ENCODE measurements at places on chromosomes 2 and 18.
A peak's percentile ranks its signal among the peaks of the same experiment; 100 is the strongest.

DNA sequence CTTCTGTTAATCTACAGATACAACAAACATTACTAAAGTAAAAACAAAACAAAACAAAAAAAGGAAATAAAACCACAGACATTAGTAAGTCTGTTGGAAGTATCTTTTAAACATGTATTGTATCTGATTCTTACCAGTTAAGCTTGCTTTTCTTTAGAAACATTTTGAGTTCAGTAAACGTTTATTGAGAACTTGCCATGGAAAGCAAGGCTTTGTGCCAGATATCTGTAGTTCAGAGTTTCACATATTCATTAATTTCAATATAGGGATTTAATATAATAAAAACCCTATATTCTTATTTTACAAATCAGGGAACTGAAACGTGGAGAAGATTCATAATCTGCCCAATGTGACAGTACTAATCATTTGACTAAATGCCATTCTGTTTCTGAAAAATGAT is 1101.0 kb upstream of the GYPC start:
- DNase-seq, result no peak

DNA sequence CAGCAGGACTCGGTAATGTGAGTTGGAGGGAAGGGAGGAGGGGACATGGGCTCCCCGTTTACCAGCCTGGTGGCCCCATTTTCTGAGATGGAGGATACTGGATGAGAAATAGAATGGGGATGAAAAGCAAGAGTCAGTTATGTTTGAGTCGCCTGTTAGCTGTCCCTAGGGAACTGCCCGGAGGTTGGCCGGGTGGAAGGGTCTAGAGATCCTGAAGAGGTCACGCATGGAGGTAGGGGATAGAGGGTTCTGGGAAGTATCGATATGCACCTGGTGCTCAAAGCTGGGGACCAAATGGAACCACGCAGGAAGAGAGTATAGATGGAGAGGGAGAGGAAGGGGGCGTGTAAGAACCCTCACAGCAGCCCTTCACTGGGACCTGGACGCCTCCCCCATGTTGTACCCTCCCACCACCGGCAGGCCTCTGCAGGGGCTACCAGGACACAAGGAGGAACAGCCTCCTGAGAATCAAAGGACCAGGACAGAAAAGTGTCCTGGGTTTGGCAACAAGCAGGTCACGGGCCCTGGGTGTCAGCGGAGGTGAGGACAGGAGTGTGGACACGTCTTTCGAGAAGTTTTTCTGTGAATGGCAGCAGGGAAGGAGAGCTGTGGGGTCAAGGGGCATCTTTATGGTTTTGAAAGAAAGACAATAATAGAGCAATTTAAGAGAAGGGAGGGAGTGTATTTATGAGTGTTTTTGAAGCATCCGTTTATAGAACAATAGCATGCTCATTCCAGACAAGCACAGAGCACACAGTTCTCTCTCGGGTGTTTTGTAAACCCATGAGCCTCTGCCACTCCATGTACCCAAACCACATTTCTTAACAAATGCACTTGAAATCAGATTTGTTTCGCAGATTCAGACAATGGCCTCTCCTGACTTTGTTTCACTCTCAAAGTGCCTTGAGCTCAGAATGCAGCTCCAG is 132.2 kb downstream of the SMAD7 start:
- DNase-seq, result no peak

GRCh38 chr2:174485788-174486562 is 854 bp downstream of the GPR155 start:
- DNase-seq, result peak; percentile 17

DNA sequence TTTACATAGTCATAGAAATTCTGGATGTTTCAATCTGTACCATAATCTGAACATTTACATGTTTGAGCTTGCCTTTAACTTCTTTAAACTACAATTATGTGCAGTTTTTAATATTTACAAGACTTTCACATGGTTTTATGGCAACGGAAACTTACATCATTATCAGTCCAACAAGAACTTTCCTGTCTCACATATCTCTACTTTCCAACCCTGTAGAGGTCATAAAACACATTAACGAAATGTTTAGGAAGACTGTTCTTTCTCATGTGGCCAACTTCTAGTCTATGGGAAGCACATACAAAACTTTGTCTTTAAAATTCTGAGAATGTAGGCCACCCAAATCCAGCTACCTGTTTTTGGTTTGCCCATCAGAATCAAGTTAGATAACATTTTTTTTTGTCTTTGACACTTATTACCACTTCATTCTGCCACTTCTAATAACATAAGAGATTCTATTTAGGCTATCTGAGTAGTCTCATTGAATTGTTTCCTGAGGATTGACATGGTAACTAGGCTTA is 693.2 kb downstream of the KCNJ3 start:
- no peak for DNase-seq

- DNase-seq, result no peak
Measured at GRCh38 chr2:29295845-29296244, 180.6 kb downstream of the CLIP4 start.

DNA sequence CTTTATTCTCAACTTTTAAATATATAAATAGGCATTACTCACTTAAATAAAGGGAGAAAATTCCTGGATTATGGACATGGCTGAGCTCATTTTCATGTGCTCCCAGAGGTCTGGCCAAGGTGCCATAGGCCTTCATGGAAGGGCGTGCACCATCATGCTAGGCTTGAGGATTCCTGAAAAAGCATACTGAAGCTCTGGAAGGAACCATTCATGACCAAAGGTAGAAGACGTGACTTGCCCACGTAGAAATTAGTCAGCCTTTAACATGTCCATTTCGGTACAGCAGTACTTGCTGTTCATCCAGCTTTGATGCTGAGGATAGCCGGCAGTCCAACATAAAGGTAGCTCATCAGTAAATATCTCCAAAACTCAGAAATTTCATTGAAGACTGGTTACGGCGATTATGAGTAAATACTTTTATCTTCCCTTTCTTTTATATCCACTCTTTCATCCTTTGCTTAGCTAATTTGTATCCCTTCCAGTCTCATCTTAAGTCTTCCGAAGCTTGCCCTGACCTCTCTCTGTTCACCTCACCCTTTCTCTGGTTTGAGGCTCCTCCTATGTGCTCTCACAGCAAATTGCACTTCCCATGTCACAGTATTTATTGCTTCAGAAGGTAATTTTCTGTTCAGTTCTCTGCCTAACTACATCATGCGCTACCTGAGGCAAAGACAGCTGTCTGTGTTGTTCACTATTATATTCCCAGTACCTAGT is 32.3 kb upstream of the ASNSD1 start:
- no peak for DNase-seq

- no peak for DNase-seq
Measured at GRCh38 chr2:95075440-95076132, 46.0 kb downstream of the MRPS5 start.

- DNase-seq, result no peak
Measured at GRCh38 chr18:7946734-7947377, 379.7 kb downstream of the PTPRM start.

- DNase-seq, result no peak
Measured at GRCh38 chr18:50870138-50870845, 8.6 kb upstream of the ME2 start.

GRCh38 chr2:235492850-235493344 is 946 bp upstream of the AGAP1 start:
- DNase-seq, result no peak

DNA sequence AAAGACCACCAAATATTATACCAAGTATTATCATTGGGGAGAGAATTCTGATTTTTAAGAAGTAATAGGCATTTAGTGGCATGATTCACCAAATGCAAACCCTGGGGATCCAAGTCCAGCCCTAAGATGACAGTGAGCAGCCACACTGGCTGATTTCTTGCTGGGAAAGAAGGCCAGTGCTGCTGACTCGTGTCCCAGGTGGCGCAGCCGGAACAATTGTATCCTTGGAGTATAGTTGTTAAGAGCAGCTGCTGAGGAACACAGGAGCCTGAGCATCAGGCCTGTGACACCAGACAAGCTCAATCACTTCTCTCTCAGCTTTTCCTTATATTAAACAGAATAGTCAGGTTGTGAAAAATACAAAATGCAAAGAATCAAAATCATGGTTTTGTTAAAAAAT is 48.4 kb downstream of the LRP1B start:
- no peak for DNase-seq

GRCh38 chr18:1965016-1965415 is 606.3 kb downstream of the METTL4 start:
- DNase-seq, result no peak

DNA sequence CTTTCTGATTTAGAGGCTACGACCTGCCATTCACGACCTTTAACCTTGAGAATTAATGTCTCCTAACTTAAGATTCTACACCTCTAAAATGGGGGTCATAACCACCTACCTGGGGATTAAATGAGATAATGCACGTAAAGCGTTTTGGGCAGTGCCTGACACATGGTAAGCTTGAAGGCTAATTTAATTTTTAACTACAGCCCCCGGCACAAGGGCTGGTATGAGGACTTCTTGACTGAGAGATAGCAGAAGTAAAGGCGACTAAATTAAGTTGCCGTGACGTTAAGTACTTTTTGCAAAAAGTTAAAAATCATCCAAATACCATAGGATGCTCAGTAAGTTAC is 549 bp downstream of the MRPL35 start:
- no peak for DNase-seq

GRCh38 chr2:86298411-86299390 is 38.7 kb downstream of the REEP1 start:
- DNase-seq, result no peak

- no peak for DNase-seq
Measured at GRCh38 chr2:28751956-28752630, 463 bp downstream of the PPP1CB start.

- DNase-seq, result no peak
Measured at GRCh38 chr2:20414806-20415205, 32.1 kb upstream of the RHOB start.

- DNase-seq, result no peak
Measured at GRCh38 chr2:233349005-233349998, 5.0 kb upstream of the DGKD start.

DNA sequence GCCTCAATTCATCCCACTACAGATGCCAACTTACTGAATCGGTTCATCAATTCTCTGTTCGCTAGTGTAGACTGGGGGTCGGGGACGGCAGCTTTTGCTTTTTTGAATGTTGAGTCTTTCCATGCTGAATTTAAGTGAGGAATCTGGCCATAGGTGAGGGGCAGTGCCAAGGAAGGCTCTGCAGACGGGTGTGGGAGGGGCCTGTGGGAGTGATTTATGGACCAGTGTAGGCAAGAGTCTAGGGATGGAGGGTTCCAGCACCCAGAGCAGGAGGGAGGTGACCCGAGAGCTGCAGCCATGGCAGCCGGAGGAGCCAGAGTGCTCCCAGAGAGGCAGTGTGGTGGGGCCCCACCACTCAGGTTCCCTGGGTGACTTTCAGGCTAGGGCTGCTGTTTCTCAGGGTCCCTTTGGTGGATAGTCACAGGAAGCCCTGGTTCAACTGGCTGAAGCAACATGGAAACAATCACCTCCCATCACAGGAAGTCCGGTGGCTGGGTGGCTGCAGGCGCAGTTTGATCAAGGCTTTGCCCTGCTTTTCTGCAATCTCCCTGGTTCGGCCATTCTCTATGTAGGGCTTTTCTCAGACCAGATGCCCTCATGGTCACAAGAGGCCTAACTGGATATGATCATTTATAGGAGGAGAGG is 16.9 kb upstream of the TEX44 start:
- no peak for DNase-seq

DNA sequence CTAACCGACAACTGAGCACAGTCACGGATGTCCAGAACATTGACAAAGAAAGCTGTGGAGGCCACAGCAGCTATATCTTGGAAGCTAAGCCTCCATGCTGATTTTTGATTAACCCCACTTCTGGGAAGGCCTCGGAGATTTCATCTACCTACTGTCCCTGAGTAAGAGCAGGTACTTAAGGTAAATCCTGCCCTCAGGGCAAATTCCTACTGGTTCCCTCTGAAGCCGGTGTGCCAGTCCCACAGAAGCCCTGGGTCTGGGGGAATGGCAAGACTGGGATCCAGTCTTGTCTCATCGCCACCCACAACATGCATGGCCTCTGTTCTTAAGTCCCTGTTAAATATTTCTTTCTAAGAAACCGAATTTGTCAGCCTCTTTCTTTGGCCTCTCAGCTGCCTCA is 18.7 kb downstream of the PER2 start:
- DNase-seq, result no peak

- DNase-seq, result no peak
Measured at GRCh38 chr2:138577066-138577465, 75.5 kb downstream of the SPOPL start.

GRCh38 chr2:39422700-39423099 is 14.4 kb downstream of the MAP4K3 start:
- DNase-seq, result no peak

GRCh38 chr2:206457188-206457634 is 13.9 kb downstream of the ADAM23 start:
- no peak for DNase-seq

- DNase-seq, result no peak
Measured at GRCh38 chr2:176560296-176560695, 291.1 kb downstream of the MTX2 start.

- no peak for DNase-seq
Measured at GRCh38 chr18:37457341-37457740, 108.3 kb downstream of the CELF4 start.

Measured in non-pigmented ciliary epithelial cell (primary cell).